Aorta (tissue), 5 donors: ENCODE measurements at places on chromosomes 3 and 15. TPM values are rescaled to one million over a fixed set of nuclear protein-coding genes. Genes with fewer than 3 reads are reported as not detected.

DNA sequence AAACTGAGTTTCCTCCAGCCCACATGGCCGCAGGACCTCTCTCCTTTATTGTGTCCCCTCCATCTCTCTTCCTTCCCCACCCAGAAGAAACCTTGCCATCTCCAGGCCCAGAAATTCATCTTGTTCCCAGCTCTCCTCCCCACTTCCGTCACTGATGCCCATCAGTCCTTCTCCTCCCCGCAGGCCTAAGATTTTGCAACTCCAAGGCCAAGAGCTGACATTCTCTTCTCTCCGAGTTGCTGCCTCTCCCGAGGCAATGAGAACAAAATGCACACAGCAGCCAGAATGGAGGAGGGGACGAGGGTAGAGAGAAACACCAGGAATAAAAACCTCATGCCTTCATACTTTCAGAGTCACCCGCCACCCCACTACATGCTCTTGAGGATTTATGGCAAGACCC is 526.5 kb upstream of the PROK2 start:
- H3K4me1 ChIP-seq, result no peaks in the 10 kb centered on the region
- no peak overlapping the region for H3K27ac ChIP-seq
- H3K27me3 ChIP-seq, result no peaks in the 10 kb centered on the region

GRCh38 chr3:17287006-17287689 is 402.4 kb downstream of the PLCL2 start:
- H3K4me1 ChIP-seq, result no peaks in the 10 kb centered on the region
- no peaks in the 10 kb centered on the region for H3K36me3 ChIP-seq
- no peaks in the 10 kb centered on the region for H3K27me3 ChIP-seq
- H3K4me3 ChIP-seq, result no peak overlapping the region

GRCh38 chr3:27671101-27671500 is 51.0 kb downstream of the EOMES start:
- H3K27ac ChIP-seq, result no peak overlapping the region
- no peak overlapping the region for H3K4me3 ChIP-seq
- no peaks in the 10 kb centered on the region for H3K36me3 ChIP-seq
- no peaks in the 10 kb centered on the region for H3K27me3 ChIP-seq
- no peak for DNase-seq

GRCh38 chr15:75570126-75570845 is 8.8 kb downstream of the PTPN9 start:
- no peaks in the 10 kb centered on the region for H3K36me3 ChIP-seq
- H3K4me3 ChIP-seq, result no peak overlapping the region
- H3K4me1 ChIP-seq, result no peaks in the 10 kb centered on the region
- DNase-seq, result peak; percentile 5
- no peak overlapping the region for H3K27ac ChIP-seq

LDHAL6B gene
- polyA plus RNA-seq, result not detected

OIP5 gene
- polyA plus RNA-seq, result 2.0 TPM

DNA sequence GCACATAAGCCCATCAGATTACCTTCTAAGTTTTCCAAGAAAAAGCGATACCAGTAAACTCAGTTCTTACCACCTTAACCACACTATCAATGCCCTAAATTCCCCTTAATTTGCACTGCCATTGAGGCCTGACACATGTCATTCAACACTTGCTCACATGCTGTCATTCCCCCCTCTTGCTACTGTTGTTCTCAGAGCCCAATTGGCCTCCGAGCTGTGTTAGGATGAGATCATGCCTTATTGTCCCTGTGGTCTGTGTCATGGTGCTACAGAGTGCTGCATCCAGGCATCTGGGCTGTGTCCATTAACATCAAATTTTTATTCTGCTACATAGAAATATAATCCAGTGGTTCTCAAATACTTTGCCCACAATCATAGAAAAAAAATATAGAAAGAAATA is 213.6 kb downstream of the SSR3 start:
- no peak for DNase-seq
- H3K36me3 ChIP-seq, result no peaks in the 10 kb centered on the region
- no peak overlapping the region for H3K27ac ChIP-seq
- H3K4me1 ChIP-seq, result peaks cover 2% of the 10 kb centered on the region
- H3K27me3 ChIP-seq, result no peaks in the 10 kb centered on the region
- H3K4me3 ChIP-seq, result no peak overlapping the region

GRCh38 chr15:88897456-88898194 is 2.3 kb upstream of the HAPLN3 start:
- H3K27me3 ChIP-seq, result no peaks in the 10 kb centered on the region
- peak overlapping the region; percentile 81 for H3K27ac ChIP-seq
- peaks cover 2% of the 10 kb centered on the region for H3K4me1 ChIP-seq

IL17RE gene
- polyA plus RNA-seq, result 14.5 TPM

DNA sequence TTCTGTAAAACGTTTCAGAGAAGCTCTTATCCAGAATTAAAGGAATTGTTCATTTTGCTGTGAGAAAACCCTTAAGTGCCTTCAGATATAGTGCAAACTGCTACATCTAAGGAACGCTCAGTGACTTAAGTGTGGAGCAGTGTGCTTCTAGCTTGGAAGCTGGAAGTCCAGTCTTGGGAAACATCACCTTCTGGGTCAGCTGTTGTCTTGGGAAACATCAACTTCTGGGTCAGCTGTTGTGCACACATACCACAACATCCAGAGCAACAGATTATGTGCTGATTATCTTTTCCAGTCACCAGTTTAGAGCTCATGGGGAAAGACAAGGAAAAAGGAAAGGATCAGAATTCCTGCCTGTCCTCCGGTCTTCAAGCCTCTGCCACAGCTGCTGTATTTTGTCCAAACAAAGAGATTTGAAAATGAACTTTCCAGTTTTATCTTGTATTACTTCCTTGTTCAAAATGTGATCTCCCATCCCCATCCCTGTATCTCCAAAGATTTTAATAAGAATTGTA is 713.6 kb downstream of the NSUN3 start:
- no peaks in the 10 kb centered on the region for H3K36me3 ChIP-seq
- H3K4me1 ChIP-seq, result no peaks in the 10 kb centered on the region
- no peak for DNase-seq
- no peak overlapping the region for H3K27ac ChIP-seq

ZNF774 gene
- 2.6 TPM for polyA plus RNA-seq

GRCh38 chr15:83504365-83504764 is 57.2 kb downstream of the SH3GL3 start:
- DNase-seq, result no peak
- no peak overlapping the region for H3K4me3 ChIP-seq
- H3K36me3 ChIP-seq, result no peaks in the 10 kb centered on the region
- H3K27ac ChIP-seq, result no peak overlapping the region

TOPAZ1 gene
- polyA plus RNA-seq, result not detected

CBLB gene
- 3.3 TPM for polyA plus RNA-seq

FRMD4B gene
- polyA plus RNA-seq, result 5.6 TPM

DNA sequence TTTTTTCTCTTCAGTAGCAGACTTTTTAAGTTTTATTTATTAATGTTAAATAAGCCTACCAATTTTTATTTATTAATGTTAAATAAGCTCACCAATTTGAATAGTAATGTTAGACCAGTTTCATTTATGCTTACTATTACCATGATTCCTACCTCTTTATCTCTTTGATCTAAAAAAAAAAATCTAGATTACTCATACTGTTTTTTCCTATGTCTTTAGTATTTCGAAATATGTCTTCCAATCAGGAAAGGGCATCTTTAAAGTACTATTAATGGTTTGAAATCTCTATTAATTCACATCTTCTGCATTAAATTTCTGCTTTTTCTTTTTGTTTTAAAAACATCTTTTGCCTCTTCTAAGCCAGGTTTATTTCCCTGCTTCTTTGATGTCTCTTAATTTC is 27.5 kb upstream of the MAPKBP1 start:
- no peak for DNase-seq
- peaks cover 10% of the 10 kb centered on the region for H3K36me3 ChIP-seq
- no peak overlapping the region for H3K4me3 ChIP-seq
- H3K4me1 ChIP-seq, result no peaks in the 10 kb centered on the region
- no peak overlapping the region for H3K27ac ChIP-seq
- no peaks in the 10 kb centered on the region for H3K27me3 ChIP-seq

MKRN3 gene
- 0.28 TPM for polyA plus RNA-seq
